Pancreas (tissue), 10 donors: ENCODE measurements at places on chromosomes 12 and 14. TPM values are rescaled to one million over a fixed set of nuclear protein-coding genes. Genes with fewer than 3 reads are reported as not detected.
A peak's percentile ranks its signal among the peaks of the same experiment; 100 is the strongest.

DNA sequence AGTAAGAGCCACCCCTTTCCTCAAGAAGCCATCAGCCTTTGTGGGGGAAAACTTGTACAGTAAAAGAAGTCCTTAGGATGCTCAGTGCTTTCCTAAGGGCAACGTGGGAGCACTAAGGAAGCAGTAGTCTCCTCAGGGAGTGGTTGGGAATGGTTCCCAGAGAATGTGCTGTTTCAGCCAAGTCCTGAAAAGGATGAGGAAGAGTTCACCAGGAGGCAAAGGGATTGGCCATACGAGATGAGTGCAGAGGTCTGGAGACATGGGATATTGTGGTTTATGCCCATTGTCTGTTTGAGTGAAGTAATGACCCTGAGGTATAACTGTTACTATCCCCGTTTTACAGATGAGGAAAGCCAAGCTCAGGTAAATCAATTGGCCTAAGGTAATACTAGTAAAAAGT, 86.0 kb upstream of the ATF1 start:
- no peak for DNase-seq
- H3K36me3 ChIP-seq = no peaks in the 10 kb centered on the region
- no peaks in the 10 kb centered on the region for H3K27me3 ChIP-seq
- no peak overlapping the region for H3K4me3 ChIP-seq

DNA sequence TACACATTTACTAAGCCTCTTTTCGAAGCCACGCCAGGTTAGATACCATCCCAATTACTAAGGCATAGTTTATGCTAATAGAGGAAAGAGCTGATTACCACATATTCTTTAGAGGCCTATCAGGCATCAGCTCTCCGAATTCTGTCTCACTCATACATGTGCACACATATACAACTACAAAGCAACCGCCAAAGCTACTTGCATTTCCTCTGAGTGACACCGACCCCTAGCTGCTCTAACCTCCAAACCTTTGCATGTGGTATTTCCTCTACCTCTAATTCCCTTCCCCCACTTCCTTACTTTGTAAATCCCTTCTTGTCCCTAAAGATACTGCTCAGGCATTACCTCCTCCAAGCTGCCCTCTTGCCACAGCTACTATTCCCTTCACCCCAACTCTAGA, 107.2 kb downstream of the DUSP6 start:
- DNase-seq = no peak
- H3K4me3 ChIP-seq = no peak overlapping the region
- no peaks in the 10 kb centered on the region for H3K27me3 ChIP-seq
- H3K4me1 ChIP-seq = no peaks in the 10 kb centered on the region
- H3K27ac ChIP-seq = no peak overlapping the region
- H3K36me3 ChIP-seq = no peaks in the 10 kb centered on the region

GRCh38 chr12:55019784-55020183, at the start of gene NEUROD4:
Gene NEUROD4, plus strand, starts transcription at chr12:55019974. Its CDS starts 6,466 bp downstream, at chr12:55026440.
- H3K36me3 ChIP-seq = no peaks in the 10 kb centered on the region
- H3K27me3 ChIP-seq = no peaks in the 10 kb centered on the region
- H3K4me3 ChIP-seq = no peak within 1 kb of the TSS
- DNase-seq = peak; percentile 56
- no peak within 1 kb of the TSS for H3K27ac ChIP-seq
- H3K4me1 ChIP-seq = no peaks in the 10 kb centered on the region

GRCh38 chr14:81589381-81590065, 55.9 kb upstream of the SEL1L start:
- DNase-seq = no peak
- no peak overlapping the region for H3K4me3 ChIP-seq
- H3K27me3 ChIP-seq = no peaks in the 10 kb centered on the region
- H3K27ac ChIP-seq = no peak overlapping the region

DNA sequence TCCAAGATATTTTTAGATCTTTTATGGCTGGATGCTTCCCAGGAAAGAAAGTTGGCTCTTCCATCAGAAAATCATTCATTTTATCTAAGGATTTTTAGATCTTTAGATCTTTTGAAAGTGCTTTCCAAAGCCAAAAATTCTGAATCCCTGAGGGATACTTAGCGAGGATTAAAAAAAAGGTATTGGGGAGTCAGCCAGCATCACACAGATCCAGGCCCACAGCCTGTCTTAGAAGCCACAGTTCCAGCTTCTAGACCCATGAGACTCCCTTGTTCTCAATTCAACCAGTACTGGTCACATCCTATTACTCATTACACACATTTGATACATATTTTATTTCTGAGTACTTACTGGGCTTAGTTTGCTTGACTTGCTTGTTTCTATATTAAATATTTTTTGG, 49.9 kb downstream of the TSPAN8 start:
- H3K4me3 ChIP-seq = no peak overlapping the region
- H3K36me3 ChIP-seq = no peaks in the 10 kb centered on the region
- no peak for DNase-seq
- no peaks in the 10 kb centered on the region for H3K4me1 ChIP-seq

DNA sequence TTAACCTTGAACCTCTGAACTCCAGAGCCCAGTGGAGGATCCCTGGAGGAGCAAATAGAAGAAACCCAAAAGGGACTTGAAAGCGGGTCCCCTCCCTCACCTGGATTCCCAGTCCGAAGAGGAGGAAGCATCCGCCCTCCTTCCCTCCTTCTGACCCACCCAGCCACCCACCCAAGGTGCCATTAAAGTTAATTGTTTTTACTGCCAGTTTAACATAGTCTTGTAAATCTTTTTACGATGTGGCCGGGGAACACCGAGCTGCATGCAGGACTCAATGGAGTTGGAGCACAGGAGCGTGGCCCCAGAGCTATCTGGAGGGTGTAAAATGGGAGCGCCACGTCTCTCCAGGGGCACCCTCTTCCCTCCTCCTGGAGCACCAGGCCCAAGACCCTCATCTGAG, 49.9 kb upstream of the TBX3 start:
- no peaks in the 10 kb centered on the region for H3K4me1 ChIP-seq
- no peak overlapping the region for H3K4me3 ChIP-seq
- H3K27me3 ChIP-seq = peaks cover 8% of the 10 kb centered on the region
- no peak for DNase-seq
- H3K27ac ChIP-seq = no peak overlapping the region

GRCh38 chr12:40215982-40216381, 8.8 kb upstream of the LRRK2 start:
- no peak overlapping the region for H3K27ac ChIP-seq
- no peaks in the 10 kb centered on the region for H3K27me3 ChIP-seq
- no peaks in the 10 kb centered on the region for H3K36me3 ChIP-seq

- no peaks in the 10 kb centered on the region for H3K36me3 ChIP-seq
Measured at GRCh38 chr12:23847857-23848256, 101.6 kb downstream of the SOX5 start.

DNA sequence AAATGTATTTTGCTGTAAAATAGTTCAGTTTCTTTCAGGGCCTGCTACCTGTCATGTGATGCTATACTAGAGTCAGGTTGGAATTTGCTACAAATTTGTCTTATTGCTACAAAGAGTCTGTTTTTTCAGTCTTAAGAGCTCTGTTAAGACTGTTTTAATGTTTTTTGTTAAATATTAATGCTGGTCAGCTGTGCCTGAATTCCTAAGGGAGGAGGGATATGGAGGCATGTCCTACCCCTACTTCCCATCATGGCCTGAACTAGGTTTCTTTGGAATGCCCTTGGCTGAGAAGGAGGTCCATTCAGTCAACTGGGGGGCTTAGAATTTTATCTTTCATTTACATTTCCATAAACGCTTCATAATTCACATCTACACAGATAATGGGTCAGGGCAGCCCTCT, 30.0 kb downstream of the IQSEC3 start:
- no peak overlapping the region for H3K4me3 ChIP-seq
- H3K36me3 ChIP-seq = no peaks in the 10 kb centered on the region
- H3K27me3 ChIP-seq = no peaks in the 10 kb centered on the region
- H3K4me1 ChIP-seq = no peaks in the 10 kb centered on the region
- no peak overlapping the region for H3K27ac ChIP-seq
- no peak for DNase-seq

DNA sequence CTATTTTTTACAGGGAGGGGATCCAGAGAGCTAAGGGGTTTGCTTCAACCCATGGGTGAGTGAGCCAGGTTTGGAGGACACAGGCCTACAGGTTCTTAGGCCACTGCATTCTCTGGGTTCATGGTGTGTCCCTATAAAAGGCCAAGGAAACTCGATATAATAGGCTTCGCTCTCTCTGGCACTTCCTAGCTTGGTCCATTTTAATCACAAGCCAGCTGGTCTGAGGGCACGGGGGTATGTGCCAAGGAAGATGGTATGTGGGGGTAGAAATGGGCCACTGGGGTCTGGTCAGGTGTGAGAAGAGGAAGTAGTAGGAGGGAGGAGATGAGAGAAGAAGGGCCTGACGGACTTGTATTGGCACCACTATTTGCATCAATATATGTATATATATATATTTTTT, 4.9 kb downstream of the ETV6 start:
- H3K27ac ChIP-seq = no peak overlapping the region
- no peak overlapping the region for H3K4me3 ChIP-seq
- no peaks in the 10 kb centered on the region for H3K36me3 ChIP-seq
- no peak for DNase-seq
- H3K4me1 ChIP-seq = peaks cover 18% of the 10 kb centered on the region

DNA sequence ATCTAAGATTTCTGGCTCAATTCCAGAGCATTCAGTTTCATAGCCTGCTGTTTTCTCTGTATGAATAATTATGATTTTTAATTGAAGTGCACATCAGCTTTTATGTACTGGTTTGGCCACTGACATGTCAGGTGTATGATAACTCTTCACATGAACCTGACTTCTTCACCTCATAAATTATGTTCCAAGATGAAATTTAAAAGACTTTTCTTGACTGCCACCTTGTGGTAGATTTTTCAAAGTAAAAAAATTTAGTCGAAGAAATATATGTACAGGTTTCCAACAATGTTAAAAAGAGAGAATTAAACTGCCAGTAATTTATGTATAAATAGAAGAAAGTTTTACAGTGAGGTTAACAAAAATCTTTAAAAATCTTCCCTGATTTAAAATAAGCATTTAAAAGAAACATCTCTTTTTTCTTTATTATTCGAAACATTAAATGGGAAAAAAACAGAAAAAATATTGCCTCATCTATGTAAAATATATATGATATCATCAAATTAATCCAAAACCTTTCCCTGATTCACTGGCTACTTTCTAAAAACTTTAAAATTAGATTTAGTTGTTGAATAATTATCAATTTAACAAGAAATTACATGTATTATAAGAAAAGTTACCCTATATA, 124.9 kb upstream of the ATXN7L3B start:
- no peak overlapping the region for H3K4me3 ChIP-seq
- no peak overlapping the region for H3K27ac ChIP-seq
- DNase-seq = no peak
- no peaks in the 10 kb centered on the region for H3K27me3 ChIP-seq
- no peaks in the 10 kb centered on the region for H3K36me3 ChIP-seq

- no peak overlapping the region for H3K4me3 ChIP-seq
- no peaks in the 10 kb centered on the region for H3K36me3 ChIP-seq
- H3K27ac ChIP-seq = no peak overlapping the region
- H3K4me1 ChIP-seq = no peaks in the 10 kb centered on the region
- no peak for DNase-seq
- H3K27me3 ChIP-seq = no peaks in the 10 kb centered on the region
Measured at GRCh38 chr14:62030387-62030786, 268.2 kb downstream of the SNAPC1 start.

DNA sequence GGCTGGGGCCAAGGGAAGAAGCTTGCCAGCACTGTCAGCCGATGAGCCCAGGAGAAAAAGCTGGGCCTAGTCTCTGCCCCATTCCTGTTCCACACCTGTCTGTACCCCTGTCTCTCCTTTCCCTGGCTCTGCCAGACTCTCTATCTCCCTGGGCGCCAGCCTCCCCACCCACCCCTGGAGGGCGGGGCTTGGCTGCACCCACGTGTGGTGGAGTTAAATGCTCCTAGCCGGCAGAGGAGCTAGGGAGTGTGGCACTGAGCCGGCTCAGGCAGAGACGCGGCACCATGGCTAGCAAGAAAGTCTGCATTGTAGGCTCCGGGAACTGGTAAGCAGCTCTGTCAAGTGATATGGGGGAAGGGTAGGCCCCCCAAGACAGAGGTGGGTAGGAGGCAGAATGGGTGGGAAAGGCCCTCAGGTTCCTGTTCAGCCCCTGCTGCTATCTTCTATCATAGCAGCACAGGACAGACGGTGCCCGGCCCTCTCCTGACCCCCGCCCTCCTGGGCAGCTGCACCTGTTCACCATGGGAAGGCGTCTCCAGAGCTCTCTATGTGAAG, at the start of gene GPD1:
GPD1 (plus strand) TSS at position 242 of the 555 bp plus-strand sequence; CDS start at position 285, 43 bp downstream.
- no peak within 1 kb of the TSS for H3K27ac ChIP-seq
- H3K4me3 ChIP-seq = no peak within 1 kb of the TSS
- H3K27me3 ChIP-seq = no peaks in the 10 kb centered on the region

- no peaks in the 10 kb centered on the region for H3K27me3 ChIP-seq
- H3K36me3 ChIP-seq = no peaks in the 10 kb centered on the region
- H3K4me3 ChIP-seq = no peak overlapping the region
- H3K4me1 ChIP-seq = no peaks in the 10 kb centered on the region
Measured at GRCh38 chr12:121925358-121925695, 6.9 kb downstream of the CFAP251 start.

DNA sequence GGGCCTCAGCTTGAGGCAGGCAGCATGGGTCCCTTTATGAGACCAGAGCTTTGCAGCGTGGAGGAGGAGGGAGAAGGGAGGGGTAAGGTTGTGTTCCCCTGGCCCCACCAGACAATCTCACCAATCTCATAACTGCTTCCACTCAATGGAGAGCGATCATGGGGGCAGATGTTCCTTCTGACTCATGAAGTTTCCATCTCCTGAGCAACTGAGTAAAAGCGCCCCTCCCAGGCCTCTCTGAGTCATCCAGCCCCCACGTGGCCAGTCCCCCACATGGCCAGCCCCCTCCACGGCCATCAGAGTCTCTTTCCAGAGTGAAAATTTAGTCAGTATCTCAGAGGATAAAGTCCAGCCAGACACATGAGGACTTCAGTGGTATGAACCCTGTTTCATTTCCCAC, 39.2 kb upstream of the PLXNC1 start:
- H3K27me3 ChIP-seq = no peaks in the 10 kb centered on the region
- no peak overlapping the region for H3K27ac ChIP-seq
- no peak for DNase-seq
- H3K4me1 ChIP-seq = no peaks in the 10 kb centered on the region
- no peaks in the 10 kb centered on the region for H3K36me3 ChIP-seq
- H3K4me3 ChIP-seq = no peak overlapping the region

DNA sequence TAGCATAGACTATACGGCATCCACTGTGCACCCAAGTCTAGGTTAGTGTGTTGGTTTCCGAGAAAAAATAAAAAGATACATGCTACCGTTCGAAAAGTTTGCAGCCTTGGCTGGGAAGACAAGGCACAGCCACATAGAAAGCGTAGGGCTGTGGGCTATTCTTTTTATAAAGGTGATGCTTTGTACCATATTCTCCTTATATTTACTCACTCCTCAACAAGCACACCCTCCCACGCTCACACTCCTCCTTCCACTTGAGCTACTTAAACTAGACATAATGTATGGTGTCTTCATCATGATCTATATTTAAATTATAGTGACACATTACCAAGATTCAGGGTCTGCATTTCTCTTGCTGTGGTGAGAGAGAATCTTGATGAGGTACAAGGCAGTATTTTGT, 1416.5 kb downstream of the AACS start:
- H3K27ac ChIP-seq = no peak overlapping the region
- no peak for DNase-seq
- H3K4me3 ChIP-seq = no peak overlapping the region
- H3K4me1 ChIP-seq = no peaks in the 10 kb centered on the region
- no peaks in the 10 kb centered on the region for H3K27me3 ChIP-seq

GRCh38 chr14:97655169-97655948, 858.2 kb downstream of the VRK1 start:
- DNase-seq = no peak
- no peaks in the 10 kb centered on the region for H3K36me3 ChIP-seq
- H3K4me3 ChIP-seq = no peak overlapping the region
- H3K4me1 ChIP-seq = no peaks in the 10 kb centered on the region
- H3K27me3 ChIP-seq = no peaks in the 10 kb centered on the region

OAS2 gene
- total RNA-seq = 1.4 TPM

MIPOL1 gene
- 8.8 TPM for total RNA-seq

C12orf60 gene
- 0.56 TPM for total RNA-seq

SOS2 gene
- 11.1 TPM for total RNA-seq

HELB gene
- 1.2 TPM for total RNA-seq

KRT4 gene
- total RNA-seq = 0.20 TPM

FITM1 gene
- total RNA-seq = 2.8 TPM

TOMM20L gene
- total RNA-seq = 0.38 TPM
